ENCODE measurements at places on chromosomes 7 and 10.

GRCh38 chr7:91352091-91352490, 87.9 kb downstream of the FZD1 start:
- DNase-seq: no peak

DNA sequence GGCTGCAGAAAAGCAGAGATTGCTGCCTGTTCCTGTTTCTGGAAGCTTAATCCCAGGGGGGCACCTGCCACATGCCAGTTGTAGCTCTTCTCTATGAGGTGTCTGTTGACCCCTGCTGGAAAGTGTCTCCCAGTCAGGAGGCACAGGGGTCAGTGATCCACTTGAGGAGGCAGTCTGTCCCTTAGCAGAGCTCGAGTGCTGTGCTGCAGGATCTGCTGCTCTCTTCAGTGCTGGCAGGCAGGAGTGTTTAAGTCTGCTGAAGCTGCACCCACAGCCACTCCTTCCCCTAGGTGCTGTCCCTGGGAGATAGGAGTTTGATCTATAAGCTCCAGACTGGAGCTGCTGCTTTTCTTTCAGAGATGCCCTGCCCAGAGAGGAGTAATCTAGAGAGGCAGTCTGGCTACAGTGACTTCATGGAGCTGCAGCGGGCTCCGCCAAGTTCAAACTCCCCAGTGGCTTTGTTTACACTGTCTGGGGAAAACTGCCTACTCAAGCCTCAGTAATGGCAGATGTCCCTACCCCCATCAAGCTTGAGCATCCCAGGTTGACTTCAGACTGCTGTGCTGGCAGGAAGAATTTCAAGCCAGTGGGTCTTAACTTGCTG, 57.6 kb upstream of the CROT start:
- DNase-seq: no peak

DNA sequence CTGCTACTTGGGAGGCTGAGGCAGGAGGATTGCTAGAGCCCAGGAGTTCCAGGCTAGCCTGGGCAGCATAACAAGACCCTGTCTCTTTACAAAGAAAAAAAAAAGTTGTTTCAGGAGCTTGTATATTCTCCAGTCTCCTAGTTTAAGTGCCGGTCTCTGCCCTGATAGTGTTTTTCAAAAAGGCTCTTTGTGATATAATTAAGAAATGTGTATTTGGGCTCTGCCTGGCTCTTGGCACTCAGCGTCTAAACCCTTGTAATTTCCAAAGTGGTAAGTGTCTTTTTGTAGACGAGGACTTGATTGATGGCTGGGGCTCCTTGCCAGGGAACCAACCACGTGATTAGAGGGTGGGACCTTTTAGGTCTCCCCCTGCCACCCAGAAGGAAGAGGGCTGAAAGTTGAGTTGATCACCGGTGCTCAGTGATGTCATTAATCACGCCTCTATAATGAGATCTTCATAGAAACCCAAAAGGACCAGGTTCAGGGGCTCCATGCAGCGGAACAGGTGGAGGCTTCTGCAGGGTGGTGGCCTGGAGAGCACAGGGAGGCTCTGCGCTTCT, 4.4 kb downstream of the EIF3B start:
- no peak for DNase-seq

GRCh38 chr10:120131183-120131582, 238.7 kb downstream of the SEC23IP start:
- no peak for DNase-seq

DNA sequence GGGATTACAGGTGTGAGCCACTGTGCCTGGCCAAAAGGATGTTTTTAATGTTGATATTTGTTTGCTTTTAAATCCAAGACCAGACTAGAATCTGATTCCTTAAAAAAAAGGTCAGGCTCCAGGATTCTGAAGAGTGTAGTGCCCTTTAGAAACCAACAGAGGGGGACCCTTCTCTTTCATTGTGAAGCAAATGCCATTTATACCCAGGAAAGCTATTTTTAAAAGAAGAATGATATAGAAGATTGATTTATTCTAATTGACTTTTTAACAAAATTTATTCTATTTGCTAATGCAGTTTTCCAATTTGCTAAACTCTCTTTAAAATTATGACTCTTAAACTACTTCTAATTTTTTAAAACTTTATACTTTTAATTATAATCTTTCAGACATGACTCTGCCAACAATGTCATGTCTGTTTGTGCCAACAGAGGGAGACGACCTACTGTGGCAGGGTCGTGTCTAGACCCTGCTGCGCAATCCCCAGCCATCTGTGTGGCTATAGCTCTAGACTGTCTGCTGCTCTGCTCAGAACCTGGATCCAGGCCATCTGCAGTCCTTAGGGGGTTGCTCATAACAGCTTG, 201.0 kb upstream of the IMMP2L start:
- peak; percentile 32 for DNase-seq

DNA sequence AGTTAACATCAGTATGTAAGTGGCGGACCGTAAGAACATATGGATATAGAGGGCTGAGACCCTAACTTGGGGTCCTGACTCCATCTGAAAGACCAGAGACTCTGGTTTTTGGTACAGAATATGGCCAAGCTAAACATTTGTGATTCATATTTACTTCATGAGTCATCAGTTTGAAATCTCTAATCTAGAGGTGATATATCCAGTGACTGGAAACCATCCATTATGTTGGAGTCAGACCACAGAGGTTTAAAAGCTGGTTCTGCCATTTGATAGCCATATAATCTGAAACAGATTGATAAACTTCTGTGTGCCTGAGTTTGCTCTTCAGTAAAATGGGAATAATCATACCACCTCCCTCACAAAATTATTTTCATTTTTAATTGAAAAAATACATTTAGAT, 505.3 kb downstream of the SORCS3 start:
- DNase-seq: peak; percentile 23

DNA sequence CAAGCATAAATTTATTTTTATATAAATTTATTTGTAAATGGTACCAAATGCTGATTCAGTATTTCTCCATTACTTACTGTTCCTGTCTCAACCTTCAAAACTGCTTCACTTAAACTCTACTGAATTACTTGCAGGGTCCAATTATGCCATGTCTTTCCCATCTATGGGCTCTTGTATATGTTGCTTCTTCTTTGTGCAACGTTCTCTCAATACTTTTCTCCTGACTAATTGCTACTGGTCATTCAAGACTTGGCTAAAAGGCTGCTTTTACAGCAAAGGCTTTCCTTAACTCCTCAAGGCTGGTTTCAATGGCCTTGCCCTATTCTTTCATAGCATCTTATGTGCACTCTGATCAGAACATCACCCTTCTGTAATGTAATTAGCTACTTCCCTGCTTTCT, 67.9 kb downstream of the RNLS start:
- no peak for DNase-seq

- no peak for DNase-seq
These were observed 35.0 kb downstream of the ARMC3 start for GRCh38 chr10:22962817-22963216.

DNA sequence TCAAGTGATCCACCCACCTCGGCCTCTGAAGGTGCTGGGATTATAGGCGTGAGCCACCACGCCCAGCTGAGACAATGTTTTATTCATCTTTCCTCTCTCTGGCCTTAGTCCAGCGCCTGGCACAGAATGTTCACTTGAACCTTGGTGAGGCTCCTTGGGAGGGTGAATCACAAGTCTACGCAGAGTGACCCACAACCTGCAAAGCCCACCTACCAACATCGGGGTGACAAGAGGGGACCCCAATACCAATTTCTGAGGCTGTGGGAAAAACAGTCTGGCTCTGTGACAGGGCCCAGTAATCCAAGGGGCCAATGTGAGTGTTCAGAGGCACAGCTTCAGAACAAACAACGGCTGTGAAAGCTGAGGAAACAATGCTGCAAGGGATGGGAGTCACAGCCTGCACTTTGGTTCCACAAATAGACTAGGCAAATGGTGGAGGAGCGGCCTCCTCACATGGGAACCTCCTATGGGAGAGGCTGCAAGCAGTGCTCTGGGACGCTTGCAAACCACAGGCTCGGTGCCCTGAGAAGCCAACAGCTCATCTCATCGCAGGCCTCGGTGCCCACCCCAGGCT, 5.6 kb upstream of the MALSU1 start:
- DNase-seq: no peak

- peak; percentile 64 for DNase-seq
These were observed 35.3 kb downstream of the DENND2A start for GRCh38 chr7:140605337-140605736.

- peak; percentile 87 for DNase-seq
These were observed 29.1 kb downstream of the UBE2H start for GRCh38 chr7:129923709-129924108.

DNA sequence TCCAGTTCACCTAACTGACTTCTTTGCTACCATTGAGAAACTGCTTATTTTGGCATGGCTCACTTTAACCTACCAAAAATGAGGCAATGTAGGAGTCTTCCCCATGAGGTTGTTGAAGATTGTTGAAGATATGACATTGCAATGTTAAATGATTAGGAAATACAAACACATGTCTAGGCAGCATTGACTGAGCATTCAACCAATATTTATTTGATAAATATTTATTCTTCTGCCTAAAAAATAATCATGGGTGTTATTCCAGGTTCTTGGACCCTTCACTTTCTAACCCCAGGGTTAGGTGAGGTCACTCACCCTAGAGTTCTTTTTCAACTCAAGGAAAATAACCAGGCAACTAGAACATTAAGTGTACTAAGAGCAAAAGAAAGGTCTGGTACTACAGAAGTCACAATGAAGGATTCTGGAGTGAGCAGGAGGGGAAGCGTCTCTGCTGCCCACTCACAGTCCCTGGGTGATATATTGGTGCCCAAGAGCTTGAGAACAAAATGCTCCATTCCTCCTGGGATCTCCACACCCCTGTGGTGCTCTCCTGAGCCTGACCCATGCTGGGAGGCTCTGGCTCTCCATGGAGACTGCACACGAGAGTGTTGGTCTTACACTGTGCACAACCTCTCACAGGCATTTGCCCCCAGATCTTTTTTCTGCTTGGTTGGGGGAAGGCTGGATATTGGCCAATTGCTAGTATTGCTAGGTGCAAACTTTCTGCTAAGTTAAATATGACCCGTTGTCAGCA, 123.4 kb downstream of the SPAG6 start:
- DNase-seq: no peak

- peak; percentile 86 for DNase-seq
These were observed 54.6 kb upstream of the PITRM1 start for GRCh38 chr10:3226960-3227744.

DNA sequence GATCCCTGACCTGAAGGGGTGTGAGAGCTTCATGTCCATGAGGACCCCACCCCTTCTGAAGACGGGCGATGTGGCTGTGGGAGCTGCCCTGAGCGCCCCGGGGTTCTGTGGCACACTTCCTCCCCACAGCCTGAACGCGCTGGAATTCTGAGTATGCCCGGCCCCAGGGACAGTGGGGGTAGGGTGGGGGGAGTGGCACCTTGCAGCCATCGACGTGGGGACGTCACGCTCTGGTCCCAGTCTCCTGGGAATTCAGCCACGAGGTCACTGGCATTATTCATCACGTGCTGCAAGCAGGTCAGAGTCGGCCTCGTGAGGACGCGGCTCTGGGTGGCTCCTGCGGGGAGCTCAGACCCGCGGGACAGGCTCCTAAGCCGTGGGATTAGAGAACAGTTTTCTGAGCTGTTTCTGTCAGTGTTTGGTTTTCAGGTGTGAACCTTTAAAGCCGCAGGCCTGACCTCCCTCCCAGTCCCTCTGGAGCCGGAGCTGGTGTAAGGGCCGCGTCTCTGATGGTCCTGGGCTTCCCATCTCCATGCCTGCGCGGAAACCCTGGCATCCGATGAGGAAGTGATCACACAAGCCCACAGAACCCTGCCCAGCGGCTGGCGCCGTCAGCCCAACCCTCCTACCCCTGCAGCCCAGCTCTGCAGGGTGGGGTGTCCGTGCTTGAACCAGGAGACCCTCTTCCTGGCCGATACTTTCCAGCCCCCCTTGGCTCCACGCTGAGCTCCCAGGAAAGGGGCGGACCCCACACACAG, 16.1 kb downstream of the GPR146 start:
- DNase-seq: no peak

DNA sequence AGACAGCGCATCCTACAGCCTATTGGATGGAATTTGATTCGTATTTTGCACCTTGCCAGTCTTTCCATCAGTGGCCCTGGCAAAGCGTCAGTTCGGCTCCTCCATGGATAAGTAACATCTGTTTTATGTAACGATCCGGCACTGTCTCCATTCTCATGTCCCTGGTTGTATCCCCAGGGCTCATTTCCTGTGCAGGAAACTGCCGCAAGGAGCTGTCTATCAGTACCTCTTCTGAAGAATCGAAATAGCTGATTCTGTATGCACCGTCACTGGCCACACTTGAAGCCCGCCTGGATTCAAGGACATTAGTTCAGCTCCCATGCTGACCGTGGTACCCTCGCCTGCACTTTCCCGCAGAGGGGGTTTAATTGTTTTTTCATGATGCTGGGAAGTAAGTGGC, 53.1 kb upstream of the NPS start:
- no peak for DNase-seq

GRCh38 chr10:52232561-52233350, 81.3 kb upstream of the DKK1 start:
- DNase-seq: no peak

DNA sequence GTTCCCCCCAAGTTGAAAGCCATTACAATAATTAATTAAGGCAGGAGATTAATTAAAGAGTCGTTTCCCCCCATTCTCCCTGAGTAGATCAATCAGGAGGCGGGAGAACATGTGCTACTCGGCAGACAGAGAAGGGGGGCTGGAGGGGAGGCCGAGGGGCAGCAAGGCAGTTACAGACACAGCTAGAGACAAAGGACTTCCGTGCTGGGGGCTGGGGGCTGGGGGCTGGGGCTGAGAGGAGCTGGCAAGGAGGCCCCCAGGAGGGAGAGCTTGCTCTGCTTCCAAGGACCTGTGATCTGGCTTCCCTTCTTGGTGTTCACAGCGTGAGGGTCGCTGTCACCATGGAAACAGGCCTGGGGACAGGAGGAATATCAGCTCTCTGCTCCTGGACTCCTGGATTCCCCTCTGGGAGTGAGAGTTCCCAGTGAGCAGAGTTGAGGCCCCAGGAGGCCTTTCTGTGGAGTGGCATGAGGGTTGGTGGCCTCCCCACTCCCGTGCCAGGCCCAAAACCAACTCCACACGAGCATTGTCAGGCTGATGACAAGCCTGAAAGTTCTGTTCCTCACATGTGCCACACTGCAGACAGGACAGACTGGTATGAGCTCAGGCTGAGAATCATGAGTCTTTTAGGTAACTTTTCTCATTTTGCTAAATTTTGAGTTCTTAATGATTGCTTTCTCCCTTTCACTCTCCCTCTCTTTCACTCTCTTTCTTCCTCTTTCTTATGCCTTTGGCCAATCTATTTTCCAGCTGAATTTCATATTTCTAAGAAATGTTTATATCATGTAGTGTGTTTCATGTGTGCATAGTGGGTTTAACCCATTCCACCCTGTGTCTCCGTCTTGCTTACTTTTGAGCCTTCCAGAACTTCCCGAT, 16.4 kb downstream of the FAM241B start:
- no peak for DNase-seq

DNA sequence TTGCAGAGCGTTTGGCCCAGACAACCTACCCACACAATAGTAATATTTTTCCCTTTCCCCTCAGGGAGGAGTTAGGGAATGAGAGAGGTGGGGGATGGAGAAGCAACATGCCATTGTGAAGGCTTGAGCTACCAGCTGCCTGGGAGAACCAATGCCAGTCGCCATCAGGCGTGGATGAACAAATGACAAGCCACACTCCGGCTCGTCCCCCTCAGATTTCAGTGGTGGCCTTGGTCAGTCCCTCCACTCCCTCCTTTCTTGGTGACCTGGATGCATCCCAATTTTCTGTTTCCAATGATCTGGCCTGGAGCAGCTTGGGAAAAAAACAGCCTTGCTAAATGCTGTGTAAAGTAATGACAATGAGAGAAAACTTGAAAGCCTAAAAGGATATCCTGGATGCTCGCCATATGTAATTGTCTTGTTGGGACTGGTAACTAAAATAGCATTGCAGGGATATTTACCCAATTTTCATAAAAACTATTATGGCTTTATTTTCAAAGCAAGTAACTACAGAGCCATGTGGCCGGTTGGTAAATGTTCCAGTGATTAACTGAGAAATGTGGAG, 110.7 kb downstream of the ICA1 start:
- no peak for DNase-seq

All from foreskin fibroblast (primary cell).